ENCODE measurements at places on chromosomes 6 and 20.

DNA sequence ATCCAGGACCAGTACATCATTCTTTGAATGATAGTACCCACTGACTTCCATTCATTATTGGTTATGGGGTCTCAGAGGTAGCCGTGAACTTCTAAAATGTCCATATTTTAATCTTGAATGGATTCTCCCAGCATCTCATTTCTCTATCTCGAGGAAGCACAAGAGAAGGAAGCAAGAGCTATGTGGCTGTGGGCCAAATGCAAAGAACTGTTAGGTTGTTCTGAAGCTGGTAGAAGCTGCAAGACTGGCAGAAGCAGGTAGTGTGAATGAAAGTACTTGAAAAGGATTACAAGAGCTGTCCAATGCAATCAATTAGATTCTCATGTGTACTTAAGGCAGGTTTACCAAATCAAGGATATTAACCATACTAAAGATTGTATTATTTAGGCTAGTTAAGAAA is 1131.8 kb downstream of the GRIK2 start:
- no peak for DNase-seq

DNA sequence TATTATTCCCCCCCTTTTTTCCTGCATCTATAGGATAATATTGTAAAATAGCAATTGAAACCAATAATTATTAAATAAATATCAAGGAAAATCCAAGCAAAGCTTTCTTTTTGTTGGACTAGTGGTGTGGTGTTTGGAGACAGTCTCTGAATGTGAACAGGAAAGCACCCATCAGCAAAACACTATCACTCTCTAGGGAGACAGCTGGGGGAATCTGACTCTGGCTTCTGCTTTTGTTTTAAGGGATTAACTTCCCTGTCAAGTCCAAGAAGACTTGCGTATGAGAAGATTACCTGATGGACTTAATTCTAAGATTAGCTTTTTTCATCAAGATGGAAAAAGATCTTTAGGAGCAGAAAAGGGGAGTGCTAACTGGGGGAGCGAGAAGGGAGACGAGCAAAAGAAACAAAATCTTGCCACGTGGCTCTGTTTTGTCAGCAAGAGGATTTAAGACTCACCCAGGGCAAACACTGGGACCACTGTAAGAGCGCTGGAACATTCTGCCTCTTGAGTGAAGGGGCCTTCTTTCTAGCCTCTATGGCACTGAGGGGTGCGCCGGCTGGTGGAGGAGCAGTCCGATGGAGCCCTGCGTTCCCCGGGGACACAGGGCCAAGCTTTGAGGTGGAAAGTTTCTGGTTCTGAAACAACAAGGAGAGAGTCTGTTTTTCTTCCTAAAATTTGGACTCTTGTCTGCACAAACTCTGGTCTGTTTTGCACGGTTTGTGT is 570 bp downstream of the TULP4 start:
- no peak for DNase-seq

DNA sequence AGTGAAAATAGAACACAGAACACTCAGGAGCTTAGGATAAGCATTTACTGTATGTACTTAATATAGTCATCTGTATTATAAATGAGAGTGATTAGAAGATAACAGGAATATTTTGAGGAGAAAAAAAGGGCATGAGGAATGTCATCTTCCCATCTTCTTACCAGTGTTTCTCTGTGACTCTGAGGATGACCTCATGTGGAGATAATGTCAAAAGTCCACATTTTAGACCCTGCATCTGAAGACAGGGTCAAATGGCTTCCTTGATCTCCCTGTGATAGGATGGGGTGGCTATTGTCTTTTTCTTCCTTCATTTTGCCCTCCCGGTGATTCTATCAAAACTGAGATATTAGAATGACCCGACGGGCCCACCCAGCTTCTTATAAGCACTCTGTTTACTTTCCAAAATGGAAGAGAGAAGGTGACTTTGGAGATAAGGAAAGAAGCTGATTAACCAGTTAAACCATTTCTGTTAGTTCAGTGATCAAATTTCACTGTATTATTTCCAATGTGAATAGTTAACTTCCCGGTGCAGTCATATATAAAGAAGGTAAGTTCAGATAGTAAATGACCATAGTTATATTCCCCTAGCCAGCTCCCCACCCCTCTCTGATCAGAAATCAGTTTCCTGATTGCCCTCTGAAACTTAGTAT is 115.7 kb upstream of the SALL4 start:
- no peak for DNase-seq

- DNase-seq: peak; percentile 45
Measured at GRCh38 chr6:84428300-84428907, 201.0 kb upstream of the CEP162 start.

GRCh38 chr6:37783025-37783855 is 36.3 kb upstream of the ZFAND3 start:
- peak; percentile 26 for DNase-seq

DNA sequence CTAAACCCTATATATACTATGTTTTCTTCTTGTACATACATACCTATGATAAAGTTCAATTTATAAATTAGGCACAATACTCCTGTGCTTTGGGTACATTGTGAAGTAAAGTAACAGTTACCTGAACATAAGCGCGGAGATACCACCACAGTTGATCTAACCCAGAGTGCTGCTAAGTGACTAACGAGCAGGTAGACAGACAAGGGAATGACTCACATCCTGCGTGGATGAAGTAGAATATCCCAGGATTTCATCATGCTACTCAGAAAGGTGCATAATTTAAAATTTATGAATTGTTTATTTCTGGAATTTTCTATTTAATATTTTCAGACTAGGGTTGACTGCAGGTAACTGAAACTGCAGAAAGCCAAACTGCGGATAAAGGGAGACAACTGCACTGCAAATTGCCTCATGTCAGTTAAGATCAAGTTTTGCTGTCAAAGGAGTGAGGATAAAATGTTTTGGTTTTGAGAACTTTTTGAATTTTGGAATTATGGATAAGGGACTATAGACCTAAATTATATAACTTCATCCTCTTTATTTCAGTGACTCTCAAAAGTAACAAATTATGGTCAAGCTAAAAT is 14.4 kb downstream of the MKKS start:
- DNase-seq: no peak

DNA sequence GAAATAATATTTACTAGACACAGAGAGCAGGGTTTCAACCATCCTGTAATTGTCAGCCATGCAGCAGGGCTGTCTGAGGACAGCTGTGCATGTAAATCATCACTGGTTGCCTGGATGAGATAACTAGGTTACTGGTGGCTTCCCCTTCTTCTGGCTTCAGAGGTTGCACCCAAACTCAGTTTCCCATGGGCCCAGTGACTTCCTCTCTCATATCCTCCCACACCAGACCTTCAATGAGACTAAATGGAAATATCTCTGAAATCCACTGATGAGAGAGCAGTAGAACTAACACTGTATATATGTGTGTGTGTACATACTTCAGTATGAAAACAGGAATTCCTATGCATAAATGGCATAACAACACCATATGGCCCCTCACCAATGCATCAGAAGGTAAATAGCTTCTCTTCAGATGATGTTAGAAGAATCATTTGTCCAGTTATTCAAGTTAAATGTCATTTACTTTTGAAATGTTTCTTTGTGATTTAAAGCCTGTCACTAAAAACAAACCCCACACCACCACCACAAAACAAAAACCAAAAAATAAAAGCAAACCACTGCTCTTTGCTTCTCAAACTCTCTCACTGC is 51.0 kb upstream of the IL20RA start:
- no peak for DNase-seq

DNA sequence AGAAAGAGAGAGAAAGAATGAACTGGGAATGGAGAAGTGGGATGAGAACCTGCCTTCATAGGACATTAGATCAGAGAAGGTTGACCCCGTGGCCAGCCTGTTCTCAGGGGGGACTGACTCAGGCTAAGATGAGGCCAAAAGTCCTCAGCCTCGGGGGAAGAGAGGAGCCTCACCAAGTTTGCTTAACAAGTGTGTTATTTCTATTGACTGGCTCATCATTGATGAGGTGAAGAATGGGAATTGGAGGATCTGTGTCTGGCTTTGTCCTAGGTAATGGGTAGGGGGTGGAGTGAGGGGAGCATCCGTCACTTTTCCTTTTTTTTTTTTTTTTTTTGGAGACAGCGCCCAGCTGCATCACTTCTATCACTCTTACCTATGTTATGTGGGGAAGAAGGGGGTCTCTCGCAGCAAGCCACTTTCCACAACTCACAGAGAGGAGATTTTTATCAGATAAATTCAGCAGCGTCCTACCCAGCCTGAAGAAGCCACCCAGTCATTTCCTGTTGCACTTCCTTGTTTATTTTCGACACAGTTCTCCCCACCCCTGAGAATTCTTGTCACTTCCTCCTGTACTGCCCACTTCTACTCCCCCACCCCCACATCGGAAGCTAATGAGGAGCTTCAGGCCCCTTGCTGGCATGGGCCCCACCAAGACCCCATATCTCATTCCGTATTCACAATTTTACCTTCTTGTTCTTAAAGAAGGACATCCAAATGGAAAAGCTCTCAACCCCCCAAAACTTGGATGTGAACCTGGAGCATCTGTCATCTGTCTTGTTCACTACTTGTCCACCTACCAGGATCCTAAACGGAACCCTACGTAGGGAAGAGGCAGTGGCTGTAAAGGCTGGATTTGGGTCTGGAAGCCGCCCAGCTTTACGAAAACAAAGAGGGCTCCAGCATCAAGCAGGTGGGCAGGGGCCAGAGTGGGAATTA is 2.8 kb upstream of the RNASET2 start:
- no peak for DNase-seq

DNA sequence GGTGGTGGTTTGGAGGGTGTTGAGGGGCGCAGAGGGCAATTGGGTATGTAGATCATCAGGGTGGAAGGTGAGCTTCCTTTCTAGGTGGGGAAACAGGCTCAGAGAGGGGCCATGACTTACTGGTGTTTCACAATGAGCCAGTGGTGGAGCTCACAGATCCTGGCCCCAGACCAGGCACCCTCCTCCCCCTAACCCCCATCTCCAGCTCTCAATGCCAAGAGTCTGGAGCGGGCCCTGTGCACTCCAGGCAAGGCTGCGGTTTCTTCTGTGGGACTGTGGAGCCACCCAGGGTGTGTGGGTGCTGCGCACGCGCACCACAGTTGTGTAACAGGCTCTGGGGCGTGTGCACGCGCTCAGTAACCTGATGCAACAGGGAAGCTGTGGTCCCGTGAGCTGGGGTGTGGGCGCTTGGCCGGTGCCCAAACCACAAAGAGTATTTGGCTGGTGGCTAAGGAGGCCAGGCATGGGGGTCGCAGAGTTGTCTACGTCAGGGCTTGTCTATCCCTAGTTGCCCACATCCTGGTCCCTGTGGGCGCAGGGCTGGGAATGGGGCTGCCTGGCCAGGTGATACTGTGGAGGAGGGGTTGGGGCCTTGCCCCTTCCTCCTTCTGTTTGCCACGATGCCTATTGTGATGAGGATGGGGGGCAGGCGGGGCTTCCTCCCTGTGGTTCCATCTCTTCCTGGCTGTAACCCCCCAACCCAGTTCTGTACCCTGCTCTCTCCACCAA is 37.5 kb upstream of the MRPS18A start:
- DNase-seq: peak; percentile 95

DNA sequence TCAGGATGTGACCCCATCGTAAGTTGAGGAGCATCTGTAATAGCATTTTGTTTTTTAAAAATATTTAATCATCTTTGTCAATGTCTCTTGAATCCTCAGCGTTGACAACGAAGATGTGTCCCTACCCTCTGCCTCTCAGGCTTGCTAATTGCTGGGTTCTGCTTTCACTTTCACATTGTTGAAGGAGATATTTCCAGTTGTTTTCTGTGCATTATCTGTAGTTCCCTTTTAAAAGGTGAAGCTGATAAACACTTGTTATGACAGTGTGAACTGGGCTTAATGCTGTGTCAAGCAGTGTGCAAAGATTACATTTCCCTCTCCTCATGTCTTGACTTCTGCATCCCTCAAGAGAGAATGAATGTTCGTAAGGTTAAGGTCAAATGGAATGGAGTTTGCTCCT is 54.9 kb downstream of the CSE1L start:
- no peak for DNase-seq

- DNase-seq: no peak
Measured at GRCh38 chr6:108510461-108511319, 50.0 kb upstream of the FOXO3 start.

GRCh38 chr6:75349262-75349984 is 64.8 kb upstream of the TMEM30A start:
- DNase-seq: no peak

- DNase-seq: peak; percentile 83
Measured at GRCh38 chr6:131982740-131983259, 31.6 kb upstream of the CCN2 start.

DNA sequence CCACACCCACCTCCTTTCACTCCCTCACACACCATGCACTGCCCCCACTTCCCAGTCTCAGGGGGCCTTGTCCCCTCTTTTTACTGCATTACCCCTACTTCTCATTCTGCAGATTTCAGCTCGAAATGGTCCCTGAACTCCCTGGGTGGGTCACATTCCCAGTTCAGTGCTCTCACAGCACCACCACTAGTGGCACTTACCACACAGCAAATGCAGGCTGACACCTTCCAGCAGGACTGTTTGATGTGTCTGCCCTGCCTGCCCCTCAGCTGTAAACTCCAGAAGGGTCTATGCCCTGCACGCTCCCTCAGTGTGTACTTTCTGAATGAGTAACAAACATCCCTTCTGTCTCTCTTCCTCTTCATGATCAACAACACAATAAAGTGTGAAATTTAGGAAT is 4.0 kb downstream of the DYNLT1 start:
- no peak for DNase-seq

DNA sequence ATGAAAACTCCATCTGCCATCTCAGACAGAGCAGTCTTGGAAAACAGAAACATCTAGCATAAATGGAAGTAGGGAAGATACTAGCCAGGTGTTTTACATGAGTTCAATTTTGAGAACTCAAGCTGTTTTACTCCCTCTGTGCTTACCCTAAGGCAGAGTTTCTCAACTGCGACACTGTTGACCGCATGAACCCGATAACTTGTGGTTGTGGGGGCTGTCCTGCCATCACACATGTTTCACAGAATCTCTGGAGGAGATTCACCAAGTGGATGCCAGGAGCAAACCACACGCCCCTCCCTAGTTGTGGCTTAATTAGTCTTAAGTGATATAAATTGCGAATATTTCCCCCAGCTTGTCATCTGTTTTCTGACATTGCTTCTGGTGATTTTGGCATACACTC is 2.3 kb upstream of the SERPINB6 start:
- DNase-seq: peak; percentile 9

DNA sequence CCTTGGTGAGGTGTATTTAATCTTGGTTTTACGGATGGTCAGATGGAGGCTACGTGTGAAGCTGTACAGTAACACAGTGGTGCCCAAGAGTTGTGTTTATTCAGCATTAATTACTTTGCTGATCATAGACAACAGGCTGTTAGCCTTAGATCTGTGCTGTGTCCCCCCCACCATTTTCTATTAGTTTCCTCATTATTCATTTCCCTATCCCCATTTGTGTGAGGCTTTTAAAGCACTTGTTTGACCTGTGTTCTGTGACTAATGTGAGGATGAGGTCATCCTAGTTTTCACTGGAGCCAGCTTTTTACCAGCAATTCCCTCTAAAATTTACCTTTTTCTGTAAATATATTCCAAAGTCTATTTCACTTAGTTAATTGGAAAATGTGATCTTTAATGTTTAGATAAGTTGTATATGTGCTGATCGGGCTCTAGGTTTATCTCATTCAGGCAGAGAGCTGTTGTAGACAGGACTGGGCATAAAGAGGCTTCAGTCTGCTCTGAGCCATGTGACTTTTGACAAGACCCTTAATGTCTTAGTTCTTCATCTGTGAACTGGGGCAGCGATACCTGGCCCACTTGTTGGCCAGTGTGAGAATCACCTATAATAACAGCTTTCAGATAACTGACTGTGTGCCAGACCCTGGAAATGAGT is 8.4 kb downstream of the MAPRE1 start:
- DNase-seq: no peak
